Stimulated activated CD4-positive, alpha-beta T cell treated with anti-CD3 and anti-CD28 coated beads, Interleukin-12 subunit alpha, Interleukin-12 subunit beta, amount 100 ng/mL, for 4 hours (primary cell): ENCODE measurements at places on chromosomes 2 and 18.

- DNase-seq, result no peak
These were observed 1.4 kb downstream of the EHBP1 start for GRCh38 chr2:62706721-62707521.

DNA sequence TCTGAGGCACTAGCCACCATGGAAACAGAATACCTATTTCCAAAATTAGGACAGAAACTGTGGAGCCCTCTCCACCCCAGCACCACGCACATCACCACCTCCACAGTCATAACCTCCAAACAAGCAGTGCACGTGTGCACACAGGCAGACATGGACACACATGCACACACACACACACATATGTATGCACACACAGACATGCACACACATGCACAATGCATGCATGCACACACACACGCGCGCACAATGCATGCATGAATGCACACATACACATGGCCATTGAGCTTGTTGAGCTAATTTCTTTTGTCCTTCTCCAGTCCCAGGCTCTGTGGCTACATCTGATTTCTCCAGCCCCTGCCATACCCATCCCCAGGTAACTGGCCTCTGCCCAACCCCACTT is 161.6 kb upstream of the EPB41L3 start:
- DNase-seq, result no peak

GRCh38 chr2:28231110-28231631 is 161.5 kb upstream of the FOSL2 start:
- no peak for DNase-seq

DNA sequence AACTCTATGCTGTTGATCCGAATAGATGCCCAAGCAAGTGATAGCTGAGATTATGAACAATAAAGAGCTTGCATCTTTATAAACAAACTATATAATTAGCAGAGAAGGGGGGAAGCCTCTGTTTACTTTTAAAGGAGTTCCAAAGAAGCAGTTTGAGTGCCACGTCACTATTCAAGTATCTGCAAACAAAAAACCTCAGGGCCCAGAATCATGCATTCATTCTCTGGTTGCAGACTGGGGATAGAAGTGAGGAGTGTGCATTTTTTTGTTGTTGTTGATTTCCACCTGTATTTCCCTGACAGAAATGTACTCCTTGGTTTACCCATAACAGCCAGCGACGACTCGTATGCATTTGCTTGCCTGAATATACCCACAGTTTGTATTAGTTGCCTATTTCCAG is 264.3 kb downstream of the PTGR3 start:
- DNase-seq, result no peak

- DNase-seq, result no peak
These were observed 19.7 kb upstream of the ASNSD1 start for GRCh38 chr2:189641590-189641989.
